Gastrocnemius medialis (tissue), 4 donors: ENCODE measurements at places on chromosomes 6 and 20. TPM values are rescaled to one million over a fixed set of nuclear protein-coding genes. Genes with fewer than 3 reads are reported as not detected.

DNA sequence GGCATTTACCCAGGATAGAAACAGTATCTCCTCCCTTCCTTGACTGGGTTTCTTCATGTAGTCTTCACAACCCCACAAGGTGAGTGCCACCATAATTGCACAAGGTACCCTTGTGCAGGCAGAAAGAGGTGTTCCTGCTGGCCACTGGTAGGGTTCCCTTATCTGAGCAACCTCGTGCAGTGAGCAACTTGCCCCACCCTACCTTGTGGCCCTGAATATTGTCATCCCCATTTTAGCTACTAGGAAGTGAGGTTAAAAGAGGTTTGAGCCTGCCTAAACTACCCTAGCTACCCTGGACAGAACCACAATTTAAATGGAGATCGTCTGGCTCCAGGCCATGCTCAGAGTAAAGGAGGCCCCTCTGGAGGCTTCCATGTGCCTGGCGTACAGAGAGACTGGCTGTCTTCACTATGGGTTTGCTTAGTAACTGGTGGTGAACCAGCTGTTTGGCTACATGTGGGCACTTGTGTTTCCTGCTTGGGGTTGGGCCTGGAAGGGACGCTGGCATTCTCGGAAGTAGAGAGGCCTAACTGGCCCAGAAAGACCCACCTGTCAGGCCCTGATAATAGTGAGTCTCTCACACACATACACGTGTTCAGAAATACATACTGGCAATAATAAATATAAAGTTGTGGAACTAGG, 148.8 kb downstream of the LRFN2 start:
- peaks cover 9% of the 10 kb centered on the region for H3K4me1 ChIP-seq
- no peaks in the 10 kb centered on the region for H3K36me3 ChIP-seq
- H3K4me3 ChIP-seq, result no peak overlapping the region
- H3K27me3 ChIP-seq, result no peaks in the 10 kb centered on the region
- DNase-seq, result no peak
- H3K27ac ChIP-seq, result no peak overlapping the region

DNA sequence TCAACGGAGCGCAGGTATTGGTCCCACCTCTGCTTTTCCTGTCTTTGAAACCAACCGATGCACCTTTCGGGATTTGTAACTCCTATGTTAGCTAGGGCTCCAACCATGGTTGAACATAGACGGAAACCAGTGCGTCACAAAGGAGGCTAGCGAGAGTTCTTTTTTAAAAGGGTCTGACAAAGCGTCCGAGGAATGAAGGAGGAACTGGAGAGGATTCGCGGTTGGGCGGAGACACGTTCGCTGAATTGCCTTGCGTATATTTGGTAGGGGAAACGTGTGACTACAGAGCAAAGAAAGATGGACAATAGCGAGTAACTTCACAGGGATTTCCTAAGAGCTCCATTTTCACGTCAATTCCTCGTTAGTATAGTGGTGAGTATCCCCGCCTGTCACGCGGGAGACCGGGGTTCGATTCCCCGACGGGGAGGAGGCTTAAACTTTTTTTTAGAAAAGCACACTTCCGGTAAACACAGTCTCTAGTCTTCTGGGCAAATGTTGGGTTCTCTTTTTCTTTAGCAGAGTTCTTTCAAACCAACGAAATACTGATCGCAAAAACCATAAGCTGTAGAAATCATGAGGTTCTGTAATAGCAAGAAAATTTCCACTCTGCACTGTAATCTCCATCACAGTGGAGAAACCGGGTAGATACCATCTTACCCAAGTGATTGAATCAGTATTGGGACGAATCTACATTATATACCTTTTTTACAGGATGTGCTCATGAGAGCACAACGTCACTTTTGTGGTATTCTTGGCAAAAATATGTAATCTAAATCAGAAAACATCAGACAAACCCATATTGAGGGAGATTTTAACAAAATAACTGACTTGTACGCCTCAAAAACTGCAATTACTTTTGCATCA, 6.6 kb upstream of the ZNF184 start:
- peak; percentile 53 for DNase-seq
- H3K36me3 ChIP-seq, result no peaks in the 10 kb centered on the region
- H3K27ac ChIP-seq, result peak overlapping the region; percentile 89
- no peaks in the 10 kb centered on the region for H3K27me3 ChIP-seq
- no peaks in the 10 kb centered on the region for H3K4me1 ChIP-seq
- peak overlapping the region; percentile 87 for H3K4me3 ChIP-seq

The LPA gene
- not detected for total RNA-seq

The BPIFB4 gene
- total RNA-seq, result not detected

- no peaks in the 10 kb centered on the region for H3K36me3 ChIP-seq
- H3K27me3 ChIP-seq, result no peaks in the 10 kb centered on the region
- DNase-seq, result no peak
- no peaks in the 10 kb centered on the region for H3K4me1 ChIP-seq
Measured at GRCh38 chr20:32914031-32914430, 55.3 kb downstream of the EFCAB8 start.

DNA sequence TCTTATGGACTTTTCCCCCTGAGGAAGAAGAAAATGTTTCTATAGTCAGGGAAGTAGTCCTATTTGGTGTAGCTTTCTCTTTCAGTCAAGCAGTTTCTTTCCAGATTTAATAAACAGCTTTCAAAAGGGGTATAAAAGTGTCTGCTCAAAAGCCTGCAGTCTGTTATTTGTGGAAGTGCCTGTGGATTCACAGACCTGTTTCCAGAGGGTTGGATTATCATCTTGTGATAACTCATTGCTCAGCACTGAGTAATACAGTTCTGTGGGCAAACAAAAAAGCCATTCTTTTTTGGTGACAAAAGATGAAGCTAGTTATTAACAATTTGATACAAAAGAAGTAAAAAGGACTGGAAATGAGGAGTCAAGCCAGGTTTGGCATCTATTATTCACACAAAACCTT, 358.2 kb upstream of the ID4 start:
- H3K36me3 ChIP-seq, result no peaks in the 10 kb centered on the region
- H3K4me1 ChIP-seq, result no peaks in the 10 kb centered on the region
- H3K4me3 ChIP-seq, result no peak overlapping the region
- no peak for DNase-seq
- H3K27ac ChIP-seq, result no peak overlapping the region
- no peaks in the 10 kb centered on the region for H3K27me3 ChIP-seq

GRCh38 chr6:47109281-47109680, 67.1 kb upstream of the ADGRF1 start:
- H3K4me3 ChIP-seq, result no peak overlapping the region
- no peak overlapping the region for H3K27ac ChIP-seq
- H3K4me1 ChIP-seq, result no peaks in the 10 kb centered on the region
- H3K36me3 ChIP-seq, result no peaks in the 10 kb centered on the region

GRCh38 chr20:22466447-22467171, 117.8 kb downstream of the FOXA2 start:
- H3K27ac ChIP-seq, result no peak overlapping the region
- DNase-seq, result no peak
- no peaks in the 10 kb centered on the region for H3K27me3 ChIP-seq
- H3K4me3 ChIP-seq, result no peak overlapping the region
- H3K4me1 ChIP-seq, result no peaks in the 10 kb centered on the region

DNA sequence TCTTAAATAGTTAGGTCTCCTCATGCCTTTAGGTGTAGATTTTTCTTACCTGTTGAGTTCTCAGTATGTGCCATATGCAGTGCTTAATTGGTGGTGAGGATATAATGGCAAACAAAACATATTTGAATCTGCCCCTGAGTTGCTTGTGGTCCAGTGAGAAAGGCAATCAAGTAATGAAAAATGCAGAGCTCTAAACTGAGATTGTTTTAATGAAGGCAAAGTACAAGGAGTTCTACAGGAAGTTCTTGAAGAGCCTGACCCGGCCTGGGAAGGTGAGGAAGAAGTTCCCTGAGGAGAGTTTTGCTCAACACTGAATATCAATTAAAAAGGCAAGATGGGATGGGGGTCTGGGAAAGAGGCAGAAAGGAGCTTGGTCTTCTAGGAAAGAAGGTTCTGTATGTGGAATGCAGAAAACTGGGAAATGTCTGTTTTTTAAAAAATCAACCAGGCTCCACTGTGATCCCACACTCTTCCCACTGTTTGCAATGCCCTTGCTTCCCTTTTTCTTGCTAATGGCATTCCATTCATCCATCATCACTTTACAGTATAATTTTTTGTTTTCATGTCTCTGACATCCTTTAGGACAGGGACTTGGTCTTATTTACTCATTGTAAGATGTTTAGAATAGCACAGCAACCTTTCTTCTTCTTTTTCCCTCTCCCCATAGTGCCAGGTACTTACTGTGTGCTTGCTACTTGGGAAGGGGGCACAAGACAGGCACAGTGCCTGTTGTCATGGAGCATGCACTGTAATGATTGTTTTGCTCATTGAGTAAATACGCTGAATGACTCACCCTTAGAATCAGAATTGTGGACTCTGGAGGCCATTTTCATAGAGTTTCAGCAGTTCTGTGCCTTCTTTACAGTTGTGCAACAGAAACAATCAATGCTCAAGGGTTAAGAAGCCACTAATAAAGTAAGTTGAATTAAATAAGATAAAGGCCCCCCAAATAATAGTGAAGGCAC, 64.3 kb downstream of the ANKS1A start:
- no peak overlapping the region for H3K4me3 ChIP-seq
- no peaks in the 10 kb centered on the region for H3K27me3 ChIP-seq
- peaks cover 42% of the 10 kb centered on the region for H3K4me1 ChIP-seq
- no peak overlapping the region for H3K27ac ChIP-seq

- H3K27me3 ChIP-seq, result no peaks in the 10 kb centered on the region
- no peak overlapping the region for H3K4me3 ChIP-seq
- peak overlapping the region; percentile 5 for H3K27ac ChIP-seq
- no peak for DNase-seq
Measured at GRCh38 chr6:168533414-168533813, 92.4 kb downstream of the SMOC2 start.

DNA sequence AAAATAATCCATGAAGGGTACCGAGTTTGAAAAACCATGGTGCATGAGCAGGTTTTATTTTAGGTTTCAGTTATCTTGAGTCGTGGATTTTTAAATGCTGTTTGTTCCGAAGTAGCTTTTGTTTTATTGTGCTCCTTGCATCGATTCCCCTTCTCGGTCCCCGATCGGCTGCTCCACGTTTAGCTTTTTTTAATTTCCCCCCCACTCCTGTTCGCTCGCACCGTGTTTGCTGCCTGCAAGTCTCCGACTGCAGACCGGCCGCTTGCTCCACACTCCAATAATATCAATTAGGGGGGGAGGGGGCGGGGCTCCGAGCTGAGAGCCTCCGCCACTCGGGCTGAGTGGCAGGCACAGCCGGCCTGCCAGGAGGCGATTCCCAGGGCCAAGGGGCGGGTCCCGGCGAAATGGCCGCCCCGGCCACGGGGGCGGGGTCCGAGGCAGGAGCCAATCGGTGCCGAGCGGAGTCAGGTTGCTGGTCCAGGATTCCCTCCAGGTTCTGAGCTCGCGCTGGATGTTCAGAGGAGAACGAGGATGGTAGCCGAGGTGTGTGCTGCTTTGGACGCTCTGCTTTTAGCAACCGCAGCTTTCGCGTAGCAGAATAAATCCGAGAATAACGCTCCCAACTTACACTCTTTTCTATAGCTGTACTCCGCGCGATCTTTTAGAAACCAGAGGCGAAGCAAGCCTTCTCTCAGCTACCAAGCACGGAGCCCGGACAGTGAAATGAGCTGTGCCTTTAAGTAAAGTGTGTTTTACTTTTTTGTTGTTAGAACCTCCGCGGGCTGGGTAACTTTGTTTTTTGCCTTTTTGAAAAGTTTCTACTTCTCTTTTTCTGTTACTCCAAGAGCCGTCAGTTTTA, at the start of gene EPHA7:
TSS of gene EPHA7 (minus strand) at position 256 of the 859 bp plus-strand sequence. CDS start at position 38, 218 bp downstream.
- no peak within 1 kb of the TSS for H3K27ac ChIP-seq
- peak; percentile 65 for DNase-seq
- peaks cover 66% of the 10 kb centered on the region for H3K27me3 ChIP-seq
- peaks cover 23% of the 10 kb centered on the region for H3K4me1 ChIP-seq
- no peaks in the 10 kb centered on the region for H3K36me3 ChIP-seq

The BPIFA1 gene
- not detected for total RNA-seq

DNA sequence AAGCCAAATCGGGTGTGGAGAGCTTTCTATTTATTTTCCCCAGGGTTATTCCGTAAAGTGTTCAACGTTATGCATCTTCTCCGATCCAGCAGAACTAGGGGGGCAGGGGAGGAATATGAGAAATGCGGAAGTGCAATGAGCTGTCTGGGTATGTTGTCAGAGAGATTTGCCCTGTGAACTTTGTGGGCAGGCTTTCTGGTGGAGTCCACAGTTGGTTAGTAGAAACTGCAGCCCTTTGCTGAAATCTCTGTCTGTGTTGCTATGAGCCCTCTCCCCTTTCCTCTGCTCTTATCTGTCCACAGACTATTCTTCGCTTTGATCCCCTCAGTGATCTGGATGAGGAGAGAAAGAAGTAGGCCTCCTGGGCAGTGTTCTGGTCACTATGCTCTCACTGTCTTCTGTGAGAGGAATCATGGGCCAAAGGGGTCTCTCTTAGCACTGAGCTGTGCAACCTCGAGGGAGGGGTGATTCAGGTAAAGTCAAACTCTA, 158.9 kb upstream of the FUT9 start:
- no peak overlapping the region for H3K4me3 ChIP-seq
- no peaks in the 10 kb centered on the region for H3K27me3 ChIP-seq
- H3K36me3 ChIP-seq, result no peaks in the 10 kb centered on the region
- no peak for DNase-seq

DNA sequence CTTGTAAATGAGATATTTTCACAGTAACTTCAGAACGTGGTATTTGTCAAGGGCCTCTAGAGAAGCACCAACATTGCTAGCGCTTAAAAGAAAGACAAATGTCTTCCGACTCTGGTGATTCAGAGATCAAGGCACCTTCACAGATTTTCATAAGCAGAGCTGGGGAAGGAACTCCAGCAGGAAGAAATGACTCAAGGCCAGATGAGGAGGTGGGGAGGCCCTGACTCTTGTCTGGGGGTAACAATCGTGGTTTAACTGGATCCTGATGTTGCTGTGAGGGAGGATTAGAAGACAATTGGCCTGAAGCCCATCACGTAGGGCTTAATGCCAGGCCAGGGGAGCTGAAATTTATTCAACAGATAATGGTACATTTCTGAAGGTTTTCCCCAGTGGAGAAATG, 122.9 kb upstream of the QKI start:
- peaks cover 13% of the 10 kb centered on the region for H3K4me1 ChIP-seq
- H3K36me3 ChIP-seq, result no peaks in the 10 kb centered on the region
- peak overlapping the region; percentile 85 for H3K27ac ChIP-seq
- no peaks in the 10 kb centered on the region for H3K27me3 ChIP-seq
- no peak for DNase-seq
- H3K4me3 ChIP-seq, result no peak overlapping the region

- H3K27me3 ChIP-seq, result no peaks in the 10 kb centered on the region
- H3K36me3 ChIP-seq, result no peaks in the 10 kb centered on the region
- no peak for DNase-seq
- no peak overlapping the region for H3K27ac ChIP-seq
Measured at GRCh38 chr6:37042150-37042549, 36.7 kb downstream of the FGD2 start.

The BCAS1 gene
- not detected for total RNA-seq

The POPDC3 gene
- total RNA-seq, result 184 TPM

GRCh38 chr6:101689695-101690094, 296.2 kb downstream of the GRIK2 start:
- H3K27me3 ChIP-seq, result no peaks in the 10 kb centered on the region
- H3K27ac ChIP-seq, result no peak overlapping the region
- DNase-seq, result no peak
- no peak overlapping the region for H3K4me3 ChIP-seq

The MEP1A gene
- total RNA-seq, result 1.00 TPM

The CCM2L gene
- total RNA-seq, result 2.2 TPM

- H3K4me1 ChIP-seq, result no peaks in the 10 kb centered on the region
- no peaks in the 10 kb centered on the region for H3K36me3 ChIP-seq
- H3K27me3 ChIP-seq, result no peaks in the 10 kb centered on the region
- no peak for DNase-seq
Measured at GRCh38 chr6:1043458-1043836, 268.5 kb upstream of the FOXQ1 start.

GRCh38 chr20:24634855-24635254, 165.4 kb downstream of the SYNDIG1 start:
- no peak overlapping the region for H3K27ac ChIP-seq
- no peaks in the 10 kb centered on the region for H3K4me1 ChIP-seq
- H3K27me3 ChIP-seq, result no peaks in the 10 kb centered on the region
- DNase-seq, result no peak
- no peak overlapping the region for H3K4me3 ChIP-seq

The SERAC1 gene
- 8.1 TPM for total RNA-seq
